ENCODE measurements at places on chromosomes 12 and 14.

DNA sequence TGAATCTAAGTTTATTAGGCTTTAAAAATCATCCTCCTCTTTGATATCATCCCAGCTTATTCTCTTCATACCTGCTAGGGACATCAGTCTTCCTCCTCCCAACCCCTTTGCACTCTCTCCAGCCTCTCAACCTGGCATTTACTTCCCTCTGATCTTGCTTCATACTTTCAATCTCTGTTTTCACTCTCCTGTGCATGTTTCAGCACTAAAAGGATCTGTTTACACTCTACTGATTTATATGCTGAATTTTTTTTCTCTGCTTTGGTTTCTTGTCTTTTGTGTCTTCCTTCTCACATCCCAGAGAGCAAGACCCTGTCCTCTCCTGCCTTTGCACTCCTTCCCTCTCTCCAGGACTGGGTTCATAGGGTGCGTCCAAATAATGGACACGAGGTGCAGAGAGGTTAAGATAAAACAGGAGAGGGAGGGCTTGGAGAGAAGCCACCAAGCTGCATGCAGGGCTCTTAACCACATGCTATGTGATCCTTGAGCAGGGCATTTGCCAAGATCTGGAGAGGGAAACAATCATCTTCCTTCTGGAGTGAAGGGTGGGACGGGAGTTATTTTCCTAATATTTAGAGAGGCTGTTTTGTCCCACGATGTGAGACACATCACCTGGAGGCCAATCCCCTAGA lies 3.0 kb upstream of the CISTR start:
- DNase-seq: no peak

GRCh38 chr12:31265722-31266121 lies 60.2 kb downstream of the SINHCAF start:
- DNase-seq: no peak

GRCh38 chr14:24673534-24674203 lies 39.7 kb upstream of the GZMB start:
- peak; percentile 17 for DNase-seq

- no peak for DNase-seq
Measured at GRCh38 chr12:15726878-15727150, 62.4 kb downstream of the EPS8 start.

DNA sequence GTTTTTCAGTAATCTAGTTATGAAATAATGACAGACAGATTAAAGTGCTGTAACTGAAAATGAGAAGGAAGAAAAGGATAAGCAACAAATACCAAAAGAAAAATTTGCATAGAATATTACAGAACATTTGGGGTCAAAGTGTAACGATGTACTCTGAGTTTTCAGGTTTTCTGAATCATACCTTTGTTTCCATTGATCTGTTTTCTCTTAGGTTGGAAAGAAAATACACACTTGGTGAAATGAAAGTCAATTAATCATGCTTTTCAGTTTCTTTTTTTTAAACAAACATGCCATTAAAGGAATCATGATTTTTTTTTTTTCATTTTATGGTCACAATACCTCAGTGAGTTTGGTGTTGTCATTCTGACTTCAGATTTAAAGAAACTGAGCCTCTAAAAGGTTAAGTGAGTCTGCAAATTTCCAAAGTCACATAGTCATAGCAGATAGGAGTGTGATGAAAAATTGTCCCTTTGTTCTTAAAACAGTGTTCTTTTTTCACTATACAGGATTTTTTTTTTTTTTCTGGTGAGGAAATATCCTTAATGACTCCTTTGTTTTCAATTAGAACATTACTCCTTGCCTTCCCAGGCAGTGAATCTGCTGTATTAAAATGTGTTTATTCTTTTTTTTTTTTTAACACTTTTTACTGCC lies 35.9 kb upstream of the PZP start:
- DNase-seq: no peak

Data from GM10248 (cell line).